ENCODE measurements at places on chromosomes 6 and 20. TPM values are rescaled to one million over a fixed set of nuclear protein-coding genes. Genes with fewer than 3 reads are reported as not detected.

DNA sequence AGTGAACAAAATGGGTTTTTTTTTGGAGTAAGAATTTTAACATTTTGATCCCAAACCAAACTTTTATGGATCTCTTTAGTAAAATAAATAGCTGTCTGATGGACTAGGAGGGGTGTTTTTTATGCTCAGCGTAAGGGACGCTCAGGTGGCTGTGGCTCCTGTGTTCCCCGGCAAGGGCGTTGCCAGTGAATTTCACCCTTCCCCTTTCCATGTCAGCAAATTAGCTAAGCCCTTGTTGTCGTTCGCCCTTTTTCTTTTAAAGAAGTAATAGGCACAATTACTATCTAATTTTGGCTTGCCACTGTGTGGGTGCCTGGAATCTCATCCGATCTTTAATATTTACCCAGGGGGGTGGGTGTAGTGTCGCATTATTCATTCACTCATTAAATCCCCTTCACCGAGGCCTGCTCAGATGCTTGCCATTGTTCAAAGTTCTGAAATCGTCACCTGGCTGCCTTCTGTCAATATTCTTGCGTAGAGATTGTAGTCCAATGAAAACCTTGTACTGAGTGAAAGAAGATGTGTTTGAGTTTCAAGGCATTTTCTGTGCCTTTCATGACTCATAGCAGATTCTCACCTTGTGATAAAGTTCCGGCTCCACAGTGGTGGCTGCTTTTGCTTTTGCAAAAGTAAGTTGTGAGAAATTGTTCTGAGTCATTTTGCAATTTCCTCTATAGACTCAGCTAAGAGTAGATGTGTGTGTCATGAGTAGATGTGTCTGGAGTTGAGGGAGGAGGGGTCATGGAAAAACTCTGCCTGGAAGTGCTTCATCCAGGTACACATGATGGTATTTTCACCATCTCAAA, 40.0 kb upstream of the CLDN20 start:
- DNase-seq, result peak; percentile 60

DNA sequence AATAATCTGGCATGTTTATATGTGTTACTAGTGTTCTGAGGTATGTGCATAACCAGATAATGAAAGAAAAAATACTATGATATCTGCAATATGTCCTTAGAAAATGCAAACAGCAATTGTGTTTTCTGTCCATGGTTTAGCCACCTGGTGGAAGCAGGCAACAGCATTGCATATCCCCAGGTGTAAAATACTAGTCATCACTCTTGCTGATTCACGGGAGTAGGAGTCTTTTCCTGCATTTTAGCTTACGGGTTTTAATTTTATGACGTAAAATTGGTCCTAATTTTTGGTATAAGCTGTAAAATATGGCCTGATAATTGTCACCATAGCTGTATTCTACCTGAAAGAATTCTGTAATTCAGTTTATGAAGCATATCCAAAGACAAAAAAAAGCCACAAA, 2.5 kb downstream of the RNF182 start:
- no peak for DNase-seq

GRCh38 chr6:63509652-63510352, 62.5 kb upstream of the LOC128125822 start:
- DNase-seq, result no peak

DNA sequence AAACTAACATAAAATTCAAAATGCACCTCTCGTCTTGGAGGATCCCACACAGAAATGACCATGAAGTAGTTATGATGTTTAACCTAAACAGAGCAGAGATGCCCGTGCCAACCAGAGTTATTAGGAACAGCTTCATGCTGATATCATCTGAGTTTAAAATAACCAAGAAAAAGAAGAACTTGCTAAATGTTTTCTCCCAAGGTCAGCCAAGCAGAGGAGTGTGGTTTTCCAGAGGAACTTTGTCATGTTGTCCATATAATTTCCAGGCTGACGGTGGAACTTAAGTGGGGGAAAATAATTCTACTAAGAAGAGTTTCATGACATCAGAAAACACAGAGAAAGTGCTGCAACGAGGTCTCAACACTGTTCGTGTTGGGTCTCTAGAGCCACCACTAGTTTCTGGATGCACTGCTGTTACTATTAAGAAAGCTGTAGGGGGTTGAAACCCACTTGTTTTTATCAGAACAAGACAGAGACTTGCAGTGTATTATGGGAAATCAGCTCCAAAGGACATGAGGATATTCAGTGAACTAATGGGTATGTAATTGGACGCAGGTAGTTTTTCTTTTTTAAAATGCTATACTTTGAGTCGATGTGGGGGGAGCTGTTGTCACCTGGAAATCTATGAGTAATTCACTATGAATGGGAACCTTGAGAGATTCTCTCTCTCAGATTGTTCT, 5.2 kb downstream of the AGPAT4 start:
- no peak for DNase-seq

DNA sequence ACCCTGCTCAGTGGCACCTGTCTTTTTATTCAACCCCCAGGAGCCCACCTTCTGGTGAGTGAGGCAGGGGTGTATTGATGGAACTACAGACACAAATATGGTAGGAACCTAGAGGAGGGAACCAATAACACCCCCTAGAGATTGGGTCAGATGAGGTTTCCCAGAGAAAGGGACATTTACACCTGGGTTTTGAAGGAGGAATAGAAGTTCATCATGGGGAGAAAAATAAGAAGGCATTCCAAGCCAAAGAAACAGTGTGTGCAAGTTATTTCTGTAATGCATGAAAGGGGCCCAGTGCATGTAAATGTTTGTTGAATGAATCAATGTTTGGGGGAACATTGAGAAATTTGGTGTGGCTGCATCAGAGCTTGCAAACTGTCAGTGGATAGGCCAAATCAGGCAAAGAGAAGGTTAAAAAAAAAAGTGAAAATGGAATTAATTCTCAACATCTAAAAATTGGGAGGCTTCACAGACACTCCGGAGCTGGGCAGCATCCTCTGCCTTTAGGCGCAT, 11.1 kb upstream of the KIAA1755 start:
- no peak for DNase-seq

DNA sequence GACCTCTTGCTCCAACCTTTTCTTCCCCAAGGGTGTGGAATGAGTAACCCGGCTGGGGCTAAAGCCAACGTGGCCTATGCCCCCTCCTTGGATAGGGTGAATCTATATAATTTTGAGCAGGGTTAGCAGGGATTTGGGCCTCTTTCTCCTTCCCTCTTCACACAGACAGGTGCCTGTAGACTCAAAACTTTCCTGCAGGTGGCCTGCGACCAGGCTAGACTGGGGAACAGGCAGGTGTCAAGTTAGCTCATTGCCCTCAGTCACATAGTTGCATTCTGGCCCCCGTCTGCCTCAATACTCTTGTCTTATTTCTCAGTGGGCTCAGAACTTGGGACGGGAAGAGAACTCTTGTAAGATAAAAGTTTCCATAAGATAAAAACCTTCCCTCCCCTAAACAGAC, 243.0 kb downstream of the ATXN1 start:
- no peak for DNase-seq

DNA sequence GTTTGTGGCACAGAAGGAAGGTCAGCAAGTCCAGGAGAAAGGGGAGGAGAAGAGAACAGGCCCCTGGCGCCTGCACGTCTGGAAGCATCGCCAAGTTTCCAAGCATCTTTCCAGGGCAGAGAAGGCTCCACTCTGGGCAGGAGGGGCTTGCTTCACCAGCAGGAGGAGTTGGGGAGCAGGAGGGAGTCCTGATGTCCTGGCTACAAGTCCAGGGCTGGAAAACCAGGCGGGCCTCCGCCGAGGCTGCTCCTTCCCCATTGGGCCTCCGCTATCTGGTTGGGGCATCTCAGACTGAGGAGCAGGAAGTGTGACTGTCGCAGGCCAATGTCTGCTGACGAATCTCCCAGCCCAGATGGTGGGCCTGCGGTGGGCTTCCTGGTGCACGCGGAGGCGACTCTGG, 421.9 kb downstream of the PREX1 start:
- DNase-seq, result peak; percentile 14

GRCh38 chr6:169234634-169235033, 19.0 kb downstream of the THBS2 start:
- no peak for DNase-seq

- DNase-seq, result no peak
Measured at GRCh38 chr6:109610590-109610989, 80.4 kb downstream of the AK9 start.

SMLR1 gene
- 0.03 TPM for polyA plus RNA-seq

PROKR2 gene
- polyA plus RNA-seq, result not detected

HLA-DMA gene
- 2.5 TPM for polyA plus RNA-seq
